ENCODE measurements at places on chromosomes 6 and 20.

GRCh38 chr6:41963371-41963770 lies 21.8 kb upstream of the CCND3 start:
- DNase-seq, result no peak

GRCh38 chr6:24484657-24485323 lies 4.6 kb downstream of the GPLD1 start:
- no peak for DNase-seq

DNA sequence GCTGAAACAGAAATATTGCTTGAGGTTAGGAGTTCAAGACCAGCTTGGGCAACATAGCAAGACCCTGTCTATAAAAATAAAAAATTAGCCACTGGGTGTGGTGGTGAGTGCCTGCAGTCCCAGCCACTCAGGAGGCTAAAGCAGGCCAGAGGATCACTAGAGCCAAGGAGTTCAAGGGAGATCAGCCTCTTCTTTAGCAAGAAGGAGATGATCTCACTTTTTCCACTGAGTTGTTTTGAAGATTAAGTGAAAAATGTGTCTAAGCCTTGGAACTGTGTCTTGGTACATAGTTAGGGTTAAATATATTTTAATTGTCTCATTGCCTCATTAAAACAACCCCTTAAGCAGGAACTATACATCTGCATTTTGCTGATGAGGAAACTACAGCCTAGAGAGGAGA lies 279.0 kb upstream of the ZFP64 start:
- DNase-seq, result no peak

DNA sequence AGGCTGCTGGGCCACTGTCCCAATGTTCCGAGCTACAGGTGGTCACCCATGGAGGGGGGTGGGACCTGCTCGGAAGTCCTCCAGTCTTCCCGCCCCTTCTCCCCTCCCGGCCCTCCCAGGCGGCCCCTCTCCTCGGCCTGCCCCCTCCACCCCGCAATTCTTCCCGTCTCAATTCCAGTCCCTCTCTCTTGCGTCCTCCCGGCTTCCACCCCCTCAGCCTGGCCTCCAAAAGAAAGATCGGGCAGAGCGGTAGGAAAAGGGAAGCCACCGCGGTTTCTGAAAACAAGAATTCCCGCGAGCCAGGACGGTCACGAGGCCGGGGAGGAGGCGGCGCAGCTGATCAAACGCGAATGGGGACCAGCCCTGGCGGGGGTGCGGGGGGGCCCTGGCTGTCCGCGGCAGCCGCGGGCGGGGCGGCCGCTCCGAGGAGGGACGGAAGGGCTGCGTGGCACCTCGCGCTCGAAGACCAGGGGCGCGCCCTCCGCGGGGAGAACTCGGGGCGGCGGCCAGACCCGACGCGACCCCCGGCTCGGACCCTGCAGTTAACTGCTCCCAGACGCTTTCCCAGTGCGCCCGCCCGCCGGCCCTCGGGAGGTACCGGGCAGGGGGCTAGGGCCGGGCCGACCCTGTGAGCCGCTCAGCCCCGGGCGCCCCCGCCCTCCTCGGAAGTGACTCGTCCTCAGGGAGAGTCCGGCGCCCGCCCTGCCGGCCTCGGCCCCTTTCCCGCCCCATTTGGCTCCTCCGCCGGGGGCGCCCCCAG lies 1.0 kb downstream of the PXDC1 start:
- no peak for DNase-seq

DNA sequence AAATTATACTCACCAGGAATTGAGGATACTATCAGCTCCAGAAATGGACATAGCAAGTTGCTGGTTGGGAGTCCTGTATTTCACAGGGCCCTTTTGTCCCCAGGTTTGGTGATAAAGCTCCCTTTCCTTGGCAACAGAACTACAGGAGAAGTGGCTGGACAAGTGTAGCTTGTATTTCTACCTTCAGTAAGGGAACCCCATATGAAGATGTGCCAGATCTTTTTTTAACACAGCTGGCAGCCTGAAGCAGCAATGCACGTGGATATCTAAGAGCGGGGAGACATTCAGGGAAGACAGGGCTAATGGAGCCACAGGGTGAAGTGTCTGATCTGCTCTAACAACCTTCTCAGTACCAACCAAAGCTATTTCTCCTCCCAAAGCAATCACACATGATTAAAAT lies 373.9 kb upstream of the ID4 start:
- DNase-seq, result no peak

DNA sequence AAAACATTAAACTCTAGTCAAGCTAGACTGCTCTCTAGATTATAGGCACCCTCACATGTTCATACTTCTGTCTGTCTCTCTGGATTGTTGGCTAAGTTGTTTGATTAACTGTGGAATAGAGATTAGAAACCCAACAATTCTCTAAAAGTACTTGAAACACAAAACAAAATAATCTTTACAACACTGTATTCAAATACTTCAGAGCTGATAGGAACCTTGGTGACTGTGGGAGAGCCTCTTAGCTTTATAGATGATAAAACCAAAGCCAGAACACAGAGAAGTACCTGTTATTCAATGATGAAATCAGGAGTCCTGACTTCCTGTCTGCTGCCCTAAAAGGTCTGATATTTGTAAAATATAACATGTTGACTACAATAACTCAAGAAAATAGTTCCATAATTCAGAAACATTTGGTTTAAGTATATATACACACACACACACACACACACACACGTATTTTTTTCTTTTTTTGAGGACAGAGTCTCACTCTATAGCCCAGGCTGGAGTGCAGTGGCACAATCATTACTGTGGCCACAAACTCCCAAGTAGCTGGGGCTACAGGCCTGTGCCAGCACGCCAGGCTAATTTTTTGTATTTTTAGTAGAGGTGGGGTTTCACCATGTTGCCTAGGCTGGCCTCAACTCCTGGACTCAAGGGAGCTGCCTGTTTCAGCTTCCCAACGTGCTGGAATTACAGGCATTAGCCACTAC lies 222.0 kb downstream of the FUT9 start:
- DNase-seq, result no peak

GRCh38 chr6:147859071-147859470 lies 350.6 kb downstream of the SAMD5 start:
- no peak for DNase-seq

GRCh38 chr6:15417811-15418210 lies 171.9 kb downstream of the JARID2 start:
- no peak for DNase-seq

GRCh38 chr6:127880429-127880828 lies 20.4 kb downstream of the THEMIS start:
- no peak for DNase-seq

- no peak for DNase-seq
Observed at GRCh38 chr20:61835301-61835700, 230.4 kb downstream of the TAF4 start.

DNA sequence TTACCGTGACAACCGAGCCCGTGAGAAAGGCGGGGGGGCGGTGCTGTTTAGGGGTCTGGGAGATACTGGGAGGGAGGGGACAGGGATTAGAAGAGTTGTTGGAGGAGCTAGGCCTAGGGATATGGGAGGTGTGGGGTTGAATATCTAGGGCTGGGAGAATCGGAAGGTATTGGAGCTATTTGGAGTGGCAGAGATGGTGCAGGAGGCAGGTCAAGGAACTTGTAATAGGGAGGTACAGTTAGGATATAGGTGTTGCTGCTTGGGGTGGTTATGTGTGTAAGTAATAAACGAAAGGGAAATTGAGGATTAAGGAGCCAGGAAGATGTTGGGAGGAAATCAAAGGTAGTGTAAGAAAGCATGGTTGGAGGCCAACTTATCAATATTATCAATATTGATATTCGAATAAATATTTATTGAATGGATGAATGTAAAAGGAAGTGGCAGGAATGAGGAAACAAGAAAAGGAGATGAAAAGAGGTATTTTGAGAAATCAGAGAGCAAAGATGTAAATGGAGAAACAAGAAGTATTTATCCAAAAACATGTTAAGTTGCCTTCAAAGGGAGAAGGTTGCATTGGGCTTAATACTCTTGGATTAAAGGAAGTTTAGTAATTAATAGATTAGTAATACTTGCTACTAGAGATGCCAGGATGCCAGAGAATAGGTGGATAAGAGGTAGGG lies 602 bp downstream of the PPP1R11 start:
- DNase-seq, result peak; percentile 0

DNA sequence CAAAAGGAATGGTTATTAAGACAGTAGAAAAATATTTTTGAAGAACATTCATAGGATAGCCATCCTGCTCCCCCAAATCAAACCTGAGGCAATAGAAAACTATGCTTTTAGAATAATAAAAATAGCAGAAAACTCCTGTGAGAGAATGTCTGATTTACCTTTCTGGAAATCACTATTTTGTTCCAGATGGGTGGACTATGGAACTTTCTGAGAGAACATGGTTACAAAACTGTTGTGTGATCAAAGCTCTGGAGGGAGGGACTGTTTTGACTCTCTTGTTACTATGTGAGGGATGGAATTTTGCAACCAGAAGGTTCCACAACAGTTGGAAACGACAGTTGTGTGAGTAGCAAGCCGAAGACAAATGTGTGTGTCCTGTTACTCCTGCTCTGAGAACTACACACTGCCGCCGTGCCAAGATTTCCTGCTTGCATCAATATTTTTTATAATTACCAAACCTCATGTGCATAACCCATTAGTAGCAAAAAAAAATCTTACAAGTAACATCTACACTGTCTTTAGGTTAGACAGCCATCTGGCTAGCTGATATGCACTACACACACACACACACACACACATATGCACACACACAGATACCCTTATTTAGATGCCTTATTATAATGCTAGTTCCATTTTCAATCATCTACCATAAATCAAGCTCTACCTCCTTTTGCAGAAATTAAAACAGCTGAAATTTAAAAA lies 11.0 kb upstream of the HIVEP1 start:
- no peak for DNase-seq

GRCh38 chr6:32291543-32291942 lies 67.7 kb upstream of the NOTCH4 start:
- DNase-seq, result no peak

DNA sequence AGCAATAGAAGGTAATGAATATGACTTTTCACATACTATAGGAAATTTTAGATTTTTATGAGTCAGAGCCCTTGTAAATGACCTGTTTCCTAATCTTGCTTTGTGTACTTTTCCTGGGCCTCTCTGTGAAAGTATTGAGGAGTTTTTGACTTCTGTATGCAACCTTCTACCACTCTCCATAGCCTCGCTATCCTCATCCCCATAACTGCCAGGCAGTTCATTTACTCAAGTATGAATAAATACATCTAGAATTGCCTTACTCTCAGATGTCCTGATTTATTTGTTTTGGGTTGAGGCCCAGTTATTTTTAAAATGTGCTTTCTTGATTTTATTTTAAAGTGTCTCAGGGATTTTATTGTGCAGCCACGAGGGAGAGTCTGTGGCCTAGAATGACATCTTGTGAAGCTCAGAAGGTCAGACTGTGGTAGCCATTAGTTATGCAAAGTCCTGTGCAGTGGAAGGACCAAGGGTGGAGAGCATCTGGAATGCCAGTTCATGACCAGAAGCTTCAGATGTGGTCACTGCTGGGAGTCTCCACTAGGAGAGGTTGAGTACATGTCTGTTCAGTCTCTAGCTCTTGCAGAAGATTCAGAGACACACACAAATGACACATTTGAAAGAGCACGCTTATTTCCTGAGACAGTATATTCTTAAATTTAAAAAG lies 346.2 kb upstream of the IMPG1 start:
- DNase-seq, result no peak

GRCh38 chr6:160357088-160357487 lies 8.9 kb downstream of the SLC22A3 start:
- DNase-seq, result no peak

GRCh38 chr6:12009180-12009685 lies 2.9 kb upstream of the HIVEP1 start:
- DNase-seq, result no peak

DNA sequence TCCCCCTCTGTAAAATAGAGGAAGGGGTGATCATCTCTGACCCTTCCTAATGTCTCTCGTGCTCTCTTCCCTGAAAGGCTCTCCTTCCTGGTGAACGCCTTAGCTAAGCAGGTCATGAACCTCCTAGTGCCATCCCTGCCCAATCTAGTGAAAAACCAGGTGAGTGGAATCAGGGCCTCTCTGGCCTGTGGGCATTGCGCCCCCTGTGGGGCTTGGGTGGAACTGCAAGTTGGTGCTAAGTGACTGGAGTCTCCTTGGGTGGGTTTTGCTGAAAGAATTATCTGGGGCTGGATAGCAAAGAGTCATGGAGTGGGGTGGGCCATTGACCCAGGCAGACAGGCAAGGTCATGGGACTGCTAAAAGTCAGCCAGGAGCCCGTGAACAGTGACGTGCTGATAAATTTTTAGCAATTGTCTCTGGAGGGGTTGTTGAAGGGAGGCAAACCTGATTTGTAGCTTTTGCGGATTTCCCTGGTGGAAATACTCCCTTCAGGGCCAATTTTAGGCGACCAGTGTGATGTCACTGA lies 8.9 kb downstream of the BPIFB1 start:
- DNase-seq, result peak; percentile 71

DNA sequence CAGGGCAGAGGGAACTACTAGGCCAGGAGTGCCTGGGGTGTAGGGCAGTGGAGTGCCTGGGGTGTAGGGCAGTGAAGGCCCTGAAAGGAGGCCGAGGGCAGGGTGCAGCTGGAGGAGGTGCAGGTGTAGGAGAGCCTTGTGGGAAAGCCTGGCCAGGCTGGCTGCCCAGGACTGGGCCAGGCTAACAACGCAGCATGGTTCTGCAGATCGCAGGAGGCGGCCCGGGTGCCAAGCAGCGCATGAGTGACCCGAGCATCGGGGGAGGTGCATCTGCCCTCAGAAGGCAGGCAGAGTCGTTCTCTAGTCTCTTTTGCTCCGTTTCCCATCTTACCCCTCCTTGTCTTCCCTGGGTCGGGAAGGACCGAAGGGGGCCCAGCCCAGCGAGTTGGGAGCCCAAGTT lies 151.5 kb upstream of the PHACTR3 start:
- no peak for DNase-seq

DNA sequence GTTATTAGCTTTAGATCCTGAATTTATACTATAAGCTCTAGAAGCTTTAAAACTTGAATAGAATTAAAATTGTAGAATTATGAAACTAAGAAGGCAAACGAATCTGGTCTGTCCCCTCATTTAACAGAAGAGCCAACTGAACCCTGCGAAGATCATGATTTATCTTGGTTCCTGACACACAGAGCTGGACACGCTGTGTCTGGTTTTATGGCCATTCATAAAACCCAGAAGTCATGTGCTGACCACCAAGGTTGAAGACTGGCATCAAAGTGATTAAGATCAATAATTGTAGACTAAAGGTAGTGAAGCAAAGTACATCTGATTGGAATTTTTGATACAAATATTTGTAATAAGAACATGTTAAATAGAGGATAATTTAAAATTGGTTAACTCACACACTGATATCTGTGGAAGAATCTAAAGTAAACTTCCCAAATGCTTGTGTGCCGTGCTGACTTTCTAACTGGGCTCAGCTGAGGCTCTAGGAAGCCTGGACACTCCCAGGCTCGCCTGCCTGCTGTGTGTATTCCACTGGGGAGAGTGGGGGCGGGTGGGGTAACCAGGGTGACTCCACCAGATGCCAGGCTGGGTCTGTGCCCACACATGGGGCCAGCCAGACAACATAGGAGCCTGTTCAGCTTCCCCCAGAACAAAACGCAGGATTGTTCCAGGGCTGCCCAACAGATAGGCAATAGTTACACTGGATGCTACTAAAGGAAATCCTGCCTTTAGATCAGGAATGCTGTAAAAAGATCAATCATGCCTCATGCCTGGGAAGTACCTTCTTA lies 42.1 kb upstream of the SLC22A3 start:
- DNase-seq, result no peak

Data from stimulated activated effector memory CD8-positive, alpha-beta T cell treated with anti-CD3 and anti-CD28 coated beads, Interleukin-12 subunit alpha, Interleukin-12 subunit beta, amount 100 ng/mL, for 72 hours (primary cell).